Ascending aorta (tissue), 2 donors: ENCODE measurements at places on chromosomes 2 and 18.

DNA sequence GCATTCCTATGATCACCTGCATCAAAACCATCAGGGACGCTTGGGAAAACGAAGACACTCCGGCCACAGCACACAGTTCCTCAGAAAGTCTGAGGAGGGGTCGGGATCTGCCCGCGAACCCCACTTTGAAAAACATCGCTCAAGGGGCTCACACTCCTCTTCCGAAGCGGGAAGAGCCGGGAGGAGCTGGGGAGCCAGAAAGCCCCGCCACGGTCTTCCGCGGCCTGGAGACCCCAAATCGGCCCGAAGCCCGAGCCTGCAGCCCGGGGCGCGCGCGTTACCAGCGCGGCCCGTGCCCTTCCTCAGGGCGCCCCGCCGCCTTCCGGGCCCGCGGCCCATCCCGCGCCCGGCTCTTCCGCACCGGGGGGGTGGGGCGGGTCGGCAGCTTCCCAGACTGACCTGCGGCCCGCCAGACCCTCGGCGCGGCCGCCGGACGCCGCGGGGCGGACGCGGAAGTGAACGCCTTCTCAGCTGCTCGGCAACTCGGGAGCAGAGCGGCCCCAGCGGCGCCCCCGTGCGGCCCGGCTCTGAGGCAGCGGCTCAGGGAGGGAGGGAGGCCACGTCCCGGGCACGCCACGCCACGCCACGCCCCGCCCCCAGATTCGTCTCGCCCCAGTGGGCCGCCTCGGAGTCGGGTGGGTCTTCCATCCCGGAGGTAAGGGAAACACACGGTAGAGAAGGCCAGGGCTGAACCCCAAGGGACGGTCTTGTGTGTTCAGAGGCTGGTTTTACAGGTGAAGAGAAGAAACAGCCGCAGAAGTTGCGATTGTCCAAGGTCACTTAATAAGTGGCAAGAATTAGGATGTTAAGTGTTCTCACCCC, at the start of gene KCTD18:
KCTD18 (minus strand) TSS at position 457 of the 822 bp plus-strand sequence. CDS start 3,052 bp downstream, outside the sequence.
- peak; percentile 94 for DNase-seq

- DNase-seq: no peak
Measured at GRCh38 chr2:168773719-168774521, 28.5 kb upstream of the NOSTRIN start.

GRCh38 chr2:7430421-7430868, 513.2 kb downstream of the RNF144A start:
- DNase-seq: no peak

DNA sequence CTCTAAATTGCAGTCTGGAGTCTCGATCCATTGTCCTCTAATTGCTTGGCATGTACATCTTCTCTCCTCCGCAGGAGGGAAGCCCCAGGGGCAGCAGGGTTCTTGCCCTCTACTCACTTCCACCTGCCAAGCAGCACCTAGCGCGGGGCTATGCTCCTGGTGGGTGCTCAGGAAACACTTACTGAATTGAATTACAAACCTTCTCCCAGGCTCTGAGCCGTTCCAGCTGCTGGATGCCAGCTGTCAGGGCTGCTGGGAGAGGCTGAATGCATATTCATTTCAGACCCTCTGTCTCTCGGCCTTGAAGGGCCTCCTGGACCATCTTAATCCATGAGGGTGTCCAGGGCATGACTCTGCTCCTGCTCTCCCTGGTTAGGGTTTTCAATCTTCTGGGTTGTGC, 94.0 kb downstream of the CELF4 start:
- no peak for DNase-seq

- DNase-seq: no peak
Measured at GRCh38 chr2:100018341-100019193, 123.8 kb downstream of the AFF3 start.

GRCh38 chr2:221961561-221961960, 337.2 kb downstream of the PAX3 start:
- no peak for DNase-seq

DNA sequence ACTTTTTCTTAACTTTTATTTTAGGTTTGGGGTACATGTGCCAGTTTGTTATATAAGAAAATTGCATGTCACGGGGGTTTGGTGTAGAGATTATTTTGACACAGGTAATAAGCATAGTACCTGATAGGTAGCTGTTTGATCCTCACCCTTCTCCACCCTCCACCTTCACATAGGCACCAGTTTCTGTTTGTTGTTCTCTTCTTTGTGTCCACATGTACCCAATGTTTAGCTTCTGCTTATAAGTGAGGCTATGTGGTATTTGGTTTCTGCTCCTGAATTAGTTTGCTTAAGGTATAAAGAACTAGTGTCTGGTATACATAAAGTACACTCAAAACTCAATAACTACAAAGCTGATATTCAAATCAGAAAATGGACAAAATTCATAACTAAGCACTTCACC, 654.6 kb upstream of the LINC00305 start:
- no peak for DNase-seq

DNA sequence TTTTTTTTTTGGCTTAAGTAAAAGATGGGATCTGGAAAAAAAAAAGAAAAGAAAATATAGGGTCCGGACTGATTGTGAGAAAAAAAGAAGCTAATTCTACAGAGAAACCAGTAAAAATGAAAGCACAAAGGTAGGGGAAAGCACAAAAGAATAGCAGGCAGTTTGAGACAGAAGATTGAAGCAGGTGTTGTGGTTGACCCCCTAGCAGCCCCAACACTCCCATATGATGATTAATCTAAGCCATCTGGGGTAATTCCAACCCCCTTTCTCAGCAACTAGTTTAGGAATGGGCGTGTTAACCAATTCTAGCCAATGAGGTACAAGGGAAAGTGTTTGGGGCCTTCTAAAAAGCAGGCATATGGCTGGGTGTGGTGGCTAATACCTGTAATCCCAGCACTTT, 77.0 kb downstream of the MBD2 start:
- DNase-seq: no peak

DNA sequence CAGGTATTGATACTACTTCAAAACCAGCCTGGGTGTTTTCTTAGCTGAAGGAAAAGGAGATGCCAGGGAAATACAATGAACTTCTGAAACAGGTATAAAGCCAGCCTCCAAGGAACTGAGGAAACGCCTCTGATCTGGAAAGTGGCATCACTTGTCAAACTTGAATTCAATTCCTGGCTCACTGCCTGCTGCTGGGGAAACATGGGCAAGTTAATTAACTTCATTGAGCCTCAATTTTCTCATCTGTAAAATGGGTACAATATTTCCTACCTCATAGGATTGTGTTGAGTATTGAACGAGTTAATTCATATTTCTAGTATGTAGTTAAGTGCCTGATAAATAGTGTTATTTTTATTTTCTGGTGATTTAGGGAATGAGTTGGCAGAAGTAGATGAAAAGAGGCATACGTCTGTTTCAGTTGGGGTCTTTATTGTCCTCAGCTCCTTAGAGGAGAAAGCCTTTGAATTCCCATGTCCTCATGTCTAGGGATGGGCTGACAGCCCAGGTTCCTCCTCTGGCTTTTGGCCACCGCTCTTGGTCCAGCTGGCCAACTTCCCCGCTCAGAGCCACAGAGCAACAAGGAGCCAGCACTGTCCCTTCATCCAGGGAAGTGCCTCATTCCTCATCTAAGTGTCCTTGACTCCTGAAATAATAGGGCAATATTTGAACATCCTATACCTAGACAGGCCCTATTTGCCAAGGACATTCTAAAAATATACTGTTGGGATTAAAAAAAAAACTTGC, 210.5 kb upstream of the GATA6 start:
- DNase-seq: no peak

GRCh38 chr2:88574445-88574844, 52.8 kb downstream of the EIF2AK3 start:
- no peak for DNase-seq

- DNase-seq: no peak
Measured at GRCh38 chr2:235263205-235264120, 230.4 kb upstream of the AGAP1 start.

DNA sequence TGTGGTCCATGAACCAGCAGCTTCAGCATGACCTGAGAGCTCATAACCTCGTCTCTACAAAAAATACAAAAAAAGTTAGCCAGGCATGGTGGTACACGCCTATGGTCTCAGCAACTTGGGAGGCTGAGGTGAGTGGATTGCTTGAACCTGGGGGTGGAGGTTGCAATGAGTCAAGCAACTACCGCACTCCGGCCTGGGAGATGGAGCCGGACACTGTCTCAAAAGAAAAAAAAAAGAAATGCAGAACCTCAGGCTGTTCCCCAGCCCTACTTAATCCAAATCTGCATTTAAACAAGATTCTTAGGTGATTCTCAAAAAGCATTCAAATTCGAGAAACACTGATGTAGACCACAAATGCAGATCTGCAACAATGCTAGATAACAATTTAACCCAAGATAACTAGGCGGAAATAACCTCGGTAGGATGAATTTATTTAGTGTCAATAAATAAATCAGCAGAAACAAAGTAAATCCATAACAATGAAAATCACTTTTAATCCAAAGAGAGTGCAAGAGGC, 203.5 kb downstream of the SP3 start:
- DNase-seq: no peak

DNA sequence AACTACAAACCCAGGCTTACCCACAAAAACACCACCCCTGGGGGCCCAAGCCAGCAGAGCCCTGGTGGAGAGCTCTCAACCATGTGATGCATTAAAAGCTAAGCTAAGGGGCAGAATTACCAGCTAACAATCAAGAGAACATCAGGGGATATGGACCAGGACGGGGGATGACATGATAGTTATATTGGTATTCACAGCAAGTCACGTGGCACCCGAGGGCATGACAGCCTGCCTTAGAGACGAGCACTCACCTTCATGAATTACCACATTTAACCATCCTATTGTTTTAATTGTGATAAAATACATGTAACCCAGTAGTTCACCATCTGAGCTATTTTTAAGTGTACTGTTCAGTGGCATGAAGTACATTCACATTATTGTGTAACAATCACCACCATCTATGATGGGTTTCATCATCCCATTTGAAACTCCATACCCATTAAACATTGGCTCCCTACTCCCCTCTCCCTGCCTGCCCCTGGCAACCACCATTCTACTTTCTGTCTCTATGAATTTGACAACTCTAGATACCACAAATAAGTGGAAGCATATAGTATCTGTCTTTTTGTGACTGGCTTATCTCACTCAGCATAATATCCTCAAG, 245.6 kb downstream of the ANAPC1 start:
- no peak for DNase-seq

DNA sequence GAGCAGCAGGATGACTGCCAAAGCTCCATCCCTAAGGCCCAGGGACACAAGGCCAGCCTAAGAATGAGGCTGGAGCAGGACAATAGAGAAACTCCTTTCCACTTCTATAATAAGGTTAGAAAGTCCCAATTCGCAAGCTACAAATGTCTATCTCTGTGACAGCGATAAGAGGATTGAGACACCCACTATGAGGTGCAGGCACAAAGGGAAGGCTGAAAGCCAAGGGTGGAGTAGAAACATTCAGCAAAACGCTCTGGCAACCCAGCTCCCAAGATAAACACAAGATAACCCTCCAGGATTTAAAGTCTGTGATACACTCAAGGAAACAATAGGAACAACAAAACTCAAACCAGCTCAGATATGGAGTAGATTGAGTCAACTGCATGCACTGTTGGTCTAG, 418.0 kb upstream of the UBE2E3 start:
- DNase-seq: no peak

DNA sequence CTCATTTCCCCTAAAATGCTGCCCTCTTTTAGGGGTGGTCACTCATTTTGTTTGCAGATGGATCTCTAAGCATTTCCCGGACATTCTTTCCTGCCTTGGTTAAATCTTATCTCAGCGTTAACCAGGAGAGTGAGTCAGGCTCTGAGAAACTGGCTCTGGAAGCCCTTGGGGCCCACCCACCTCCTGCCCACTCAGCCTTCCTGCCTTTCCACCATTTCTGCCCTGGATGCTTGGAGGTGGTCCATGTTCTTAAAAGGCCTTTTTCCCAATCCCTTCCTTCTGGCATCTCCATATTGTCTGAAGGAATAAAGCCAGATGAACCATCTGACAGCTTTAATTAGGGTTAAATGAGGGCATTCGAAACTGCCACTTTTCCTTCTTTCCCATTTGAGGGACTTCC, 9.5 kb downstream of the HK2 start:
- DNase-seq: no peak

DNA sequence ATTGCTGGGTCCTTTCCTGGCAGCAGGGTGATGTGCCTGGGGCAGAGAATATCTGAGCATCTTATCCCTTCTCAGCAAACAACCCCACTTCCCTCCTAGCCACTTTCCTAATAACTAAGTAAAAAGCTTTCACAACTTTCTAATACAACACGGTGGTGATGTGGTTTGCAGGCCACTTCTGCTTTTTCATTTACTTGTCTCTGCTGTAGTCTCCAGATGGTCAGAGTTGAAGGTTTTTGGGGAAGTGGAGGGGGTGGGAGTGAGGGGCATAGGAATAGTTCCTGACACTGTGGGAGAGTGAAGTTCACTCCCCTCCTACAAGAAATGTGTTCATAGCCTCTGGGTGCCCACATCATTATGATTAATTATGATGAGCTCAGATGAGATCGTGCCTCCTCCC, 11.6 kb downstream of the OXER1 start:
- DNase-seq: no peak

DNA sequence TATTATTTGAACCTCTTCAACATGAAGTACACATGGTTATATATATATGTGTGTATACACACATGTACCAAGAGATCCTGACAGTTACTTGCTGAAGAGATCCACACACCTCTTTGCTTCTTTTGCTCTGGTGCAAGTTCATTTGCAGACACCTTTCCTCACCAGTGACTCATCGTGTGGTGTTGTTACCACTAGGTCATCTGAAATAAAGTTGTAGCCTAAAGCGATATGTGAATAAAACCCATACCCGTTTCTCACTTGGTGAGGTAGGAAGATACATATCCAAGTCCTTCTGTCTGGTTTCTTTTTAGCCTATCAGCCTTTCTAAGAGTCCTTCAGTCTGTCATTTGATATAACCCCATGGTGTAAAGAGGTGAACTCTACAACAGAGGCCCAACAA, 379.4 kb upstream of the RAB12 start:
- DNase-seq: no peak

GRCh38 chr18:60452421-60452820, 79.8 kb upstream of the MC4R start:
- DNase-seq: no peak

- DNase-seq: no peak
Measured at GRCh38 chr2:165289069-165289468, 49.9 kb downstream of the SCN2A start.

DNA sequence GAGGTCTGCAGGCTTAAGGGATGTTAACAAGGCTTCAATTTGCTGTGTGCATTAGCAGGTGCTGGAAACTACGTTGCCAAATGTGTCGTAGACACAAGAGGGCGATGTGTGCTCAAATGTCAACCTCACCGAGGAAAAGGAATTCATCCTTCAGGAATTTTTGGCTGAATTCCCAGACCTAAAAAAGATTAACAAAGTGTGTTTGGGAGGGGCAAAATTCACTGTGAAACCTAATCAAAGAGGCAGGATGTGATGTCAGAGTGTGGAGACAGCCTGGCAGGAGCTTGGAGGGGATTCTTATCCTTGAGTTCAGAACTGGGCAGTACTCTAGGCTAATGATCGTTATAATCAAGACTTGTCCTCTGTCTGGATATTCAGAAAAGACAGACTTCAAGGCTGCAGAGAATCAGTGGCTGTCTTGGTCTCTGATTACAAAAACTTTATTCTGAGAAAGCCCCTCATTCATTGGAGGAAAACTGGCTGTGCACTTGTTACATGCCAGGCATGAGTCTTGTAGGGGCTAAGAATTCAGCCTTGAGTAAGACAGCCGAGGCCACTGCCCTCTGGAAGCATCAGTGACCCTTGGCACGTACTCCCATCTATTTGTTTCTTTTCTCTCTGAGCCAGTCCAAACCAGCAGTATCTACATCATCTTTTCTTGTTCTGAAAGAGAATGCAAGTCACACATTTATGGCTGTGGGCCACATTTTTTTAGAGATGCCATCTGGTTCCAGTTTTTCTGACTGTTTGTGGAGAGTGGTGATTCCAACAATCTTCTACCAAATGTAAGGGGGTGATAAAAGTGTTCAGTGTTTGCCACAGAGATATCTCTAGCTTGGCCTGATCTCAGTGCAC, 18.7 kb upstream of the SCYGR1 start:
- DNase-seq: no peak
